ENCODE measurements at places on chromosomes 1 and 21. TPM values are rescaled to one million over a fixed set of nuclear protein-coding genes. Genes with fewer than 3 reads are reported as not detected.

SLC6A17 gene
- 0.34 TPM for polyA plus RNA-seq

PRXL2B gene
- polyA plus RNA-seq, result 13.5 TPM

DMRTA2 gene
- polyA plus RNA-seq, result not detected

DOP1B gene
- 6.0 TPM for polyA plus RNA-seq

LPAR3 gene
- polyA plus RNA-seq, result not detected

ADGRL4 gene
- 21.3 TPM for polyA plus RNA-seq

KIFAP3 gene
- polyA plus RNA-seq, result 23.1 TPM

MAP7D1 gene
- polyA plus RNA-seq, result 35.8 TPM

STUM gene
- not detected for polyA plus RNA-seq

CD101 gene
- not detected for polyA plus RNA-seq

ZYG11B gene
- 16.1 TPM for polyA plus RNA-seq

DNA sequence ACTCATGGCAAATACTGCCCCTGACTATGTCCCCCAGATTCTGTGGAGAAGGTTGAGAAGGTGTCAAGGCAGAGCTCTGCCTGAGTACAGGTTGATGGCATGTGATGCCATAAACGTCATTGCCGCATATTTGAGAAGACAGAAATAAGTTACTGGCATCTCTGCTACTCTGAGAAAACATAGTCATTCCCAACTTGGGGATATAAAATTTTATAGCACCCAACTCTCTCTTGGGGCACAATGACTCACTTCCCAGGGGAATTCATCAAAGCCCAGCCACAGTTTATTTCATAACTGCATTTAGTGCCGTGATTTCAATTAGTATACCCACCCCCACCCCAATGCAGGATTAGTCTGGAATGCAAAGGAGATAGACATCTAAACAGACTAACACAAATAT is 101.9 kb upstream of the TNR start:
- no peak for DNase-seq

DNA sequence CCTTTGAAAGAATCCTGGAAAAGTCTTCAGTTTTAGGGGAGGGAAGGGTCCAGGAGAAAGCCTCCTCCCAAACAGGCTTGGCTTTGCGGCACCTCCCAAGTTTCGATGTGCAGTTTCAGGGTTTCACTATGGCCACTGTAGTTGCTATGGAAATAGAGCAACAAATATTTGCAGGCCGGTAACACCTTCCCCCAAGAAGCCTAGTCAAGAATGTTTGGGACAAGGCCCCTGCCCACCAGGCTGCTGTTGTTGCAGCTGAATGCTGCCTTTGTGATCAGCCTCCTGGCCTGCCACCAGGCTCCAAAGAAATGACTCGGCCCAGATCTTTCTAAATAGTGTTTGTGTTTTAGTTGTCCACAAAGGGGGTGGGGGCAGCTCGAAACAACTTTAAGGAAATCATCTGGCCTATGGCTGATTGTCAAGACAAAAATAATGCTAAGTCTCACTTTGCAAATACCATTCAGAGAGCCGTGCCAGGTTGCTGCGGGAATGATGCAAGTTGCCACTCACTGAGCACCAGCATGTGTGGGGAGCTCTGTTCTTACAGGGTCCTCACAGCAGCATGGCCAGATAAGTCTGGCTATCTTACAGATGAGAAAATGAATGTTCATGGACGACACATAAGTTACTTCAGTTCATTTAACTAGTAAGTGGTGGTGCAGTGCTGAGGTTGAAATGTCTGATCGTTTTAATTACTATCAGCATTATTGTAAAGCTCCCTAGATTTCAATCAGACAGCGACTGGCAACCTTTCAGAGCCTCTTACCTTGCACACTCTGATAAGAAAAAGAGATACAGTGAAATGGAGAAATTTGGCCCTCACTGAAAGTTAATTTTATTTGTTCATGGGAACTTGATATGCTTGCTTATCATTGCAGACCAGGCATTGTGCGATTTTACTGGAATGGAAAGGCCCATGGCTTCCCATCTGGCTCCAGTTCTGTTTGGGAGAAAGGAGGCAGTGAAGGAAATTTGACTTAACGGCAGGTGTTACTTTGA is 91.2 kb upstream of the JUN start:
- DNase-seq, result peak; percentile 85

- no peak for DNase-seq
These were observed 51.2 kb downstream of the EPHB2 start for GRCh38 chr1:22761821-22762220.

DNA sequence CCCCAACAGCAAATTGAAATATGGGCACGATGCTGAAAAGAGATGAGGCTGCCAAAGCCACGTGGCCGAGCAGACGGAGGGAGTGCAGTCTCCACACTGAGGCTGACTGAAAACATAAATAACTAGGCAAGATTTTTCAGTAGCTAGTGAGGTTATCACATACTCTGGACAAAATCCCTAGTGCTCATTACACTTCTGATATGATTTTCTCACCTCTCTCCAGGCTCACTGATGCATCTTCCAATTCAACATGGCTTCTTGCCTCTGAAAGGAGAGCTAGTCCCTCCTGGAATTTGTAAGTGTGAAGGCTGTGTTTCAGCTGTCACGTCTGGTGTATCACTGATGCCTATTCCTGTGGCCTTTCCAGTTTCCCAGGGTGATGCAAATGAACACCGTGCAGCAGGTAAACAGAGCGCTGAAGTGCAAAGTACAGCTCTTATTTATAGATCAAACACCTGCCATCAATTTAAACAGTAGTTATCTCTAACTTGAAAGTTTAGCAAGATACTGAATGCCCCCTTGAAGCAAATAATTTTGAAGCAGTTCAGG is 656.1 kb downstream of the KIF26B start:
- no peak for DNase-seq

- peak; percentile 40 for DNase-seq
These were observed 13.8 kb upstream of the THEM5 start for GRCh38 chr1:151867321-151867720.

GRCh38 chr1:233294913-233295236 is 650 bp downstream of the PCNX2 start:
- peak; percentile 81 for DNase-seq

- no peak for DNase-seq
These were observed 1.2 kb upstream of the TAL1 start for GRCh38 chr1:47233186-47233585.

- DNase-seq, result no peak
These were observed 4.6 kb downstream of the IFFO2 start for GRCh38 chr1:18951818-18952391.

GRCh38 chr1:10628685-10629084 is 153.9 kb downstream of the PEX14 start:
- DNase-seq, result no peak

- DNase-seq, result peak; percentile 32
These were observed 8.6 kb upstream of the TACSTD2 start for GRCh38 chr1:58585581-58586151.

DNA sequence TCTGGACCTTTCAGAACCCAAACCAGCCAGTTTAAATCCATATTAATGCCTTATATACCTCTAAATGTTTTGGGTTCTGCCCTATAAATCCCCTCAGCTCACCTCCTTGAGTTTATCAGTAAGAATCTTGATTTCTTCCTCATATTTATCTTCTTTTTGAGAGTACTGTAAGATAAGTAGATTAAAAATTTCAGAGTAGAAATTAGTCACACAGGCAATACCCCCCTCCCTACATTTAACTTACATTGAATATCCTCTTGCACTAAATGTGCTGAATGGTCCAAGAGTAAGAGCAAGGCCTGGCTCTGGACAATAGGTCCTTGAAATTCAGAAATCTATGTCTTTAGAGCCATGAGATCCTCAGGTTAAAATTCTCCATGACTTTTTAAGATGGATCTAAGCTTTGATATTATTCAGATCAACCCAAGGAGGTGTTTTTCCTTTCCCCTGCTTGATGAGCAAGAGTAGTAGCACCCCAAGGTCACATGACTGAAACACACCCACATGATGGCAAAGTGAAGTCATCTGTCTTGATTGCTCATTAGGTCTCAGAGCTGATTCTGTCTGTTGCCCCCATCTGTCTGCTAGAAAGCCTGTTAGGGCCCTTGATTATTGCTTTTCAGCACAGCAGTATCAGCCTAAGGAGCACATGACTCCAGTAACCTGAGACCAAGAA is 15.8 kb upstream of the NUP210L start:
- DNase-seq, result peak; percentile 45

GRCh38 chr1:109805486-109806165 is 41.9 kb upstream of the EPS8L3 start:
- no peak for DNase-seq

GRCh38 chr1:243596431-243597062 is 253.5 kb downstream of the AKT3 start:
- peak; percentile 94 for DNase-seq

DNA sequence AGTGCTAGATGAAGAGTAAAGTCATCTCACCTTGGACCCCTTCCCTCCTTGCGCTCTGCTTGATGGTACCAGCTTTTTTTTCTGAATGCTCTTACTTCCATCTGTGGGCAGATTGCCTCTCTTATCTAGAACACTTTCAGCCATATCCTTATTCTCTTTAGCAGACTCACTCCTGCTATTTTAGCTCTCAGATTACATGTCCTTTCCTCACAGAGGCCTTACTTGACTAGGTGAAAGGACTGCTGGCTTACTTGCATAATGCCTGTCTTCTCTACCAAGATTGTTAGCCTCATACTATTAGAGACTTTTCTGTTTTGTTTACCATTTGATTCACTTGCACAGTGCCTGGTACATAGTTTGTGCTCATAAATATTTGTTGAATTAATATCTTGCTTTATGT is 9.3 kb downstream of the IFI44 start:
- no peak for DNase-seq

- DNase-seq, result no peak
These were observed 117.0 kb upstream of the ERRFI1 start for GRCh38 chr1:8142955-8143629.

GRCh38 chr1:226444901-226445300 is 37.0 kb upstream of the PARP1 start:
- no peak for DNase-seq

GRCh38 chr1:168947041-168947440 is 159.4 kb upstream of the ATP1B1 start:
- no peak for DNase-seq

DNA sequence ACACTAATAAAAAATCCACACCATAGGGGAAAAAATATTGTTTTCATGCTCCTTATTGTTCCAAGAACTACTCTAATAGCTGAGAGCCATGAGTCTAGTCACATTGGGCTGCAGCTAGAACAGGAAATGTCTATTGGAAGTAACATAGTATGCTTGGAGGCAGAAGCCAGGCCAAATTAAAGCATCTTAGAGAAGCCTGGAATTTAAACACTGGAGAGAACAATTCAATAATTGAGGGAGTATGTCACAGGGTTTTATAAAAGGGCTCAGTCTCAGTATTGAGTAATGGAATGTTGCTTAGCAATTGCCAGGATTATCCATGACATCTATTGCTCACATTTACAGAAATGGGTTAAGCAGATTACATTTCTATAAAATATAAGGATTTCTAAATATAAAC is 471.3 kb downstream of the LMO4 start:
- DNase-seq, result peak; percentile 37

GRCh38 chr1:224380003-224380402 is 23.3 kb downstream of the CNIH4 start:
- no peak for DNase-seq

DNA sequence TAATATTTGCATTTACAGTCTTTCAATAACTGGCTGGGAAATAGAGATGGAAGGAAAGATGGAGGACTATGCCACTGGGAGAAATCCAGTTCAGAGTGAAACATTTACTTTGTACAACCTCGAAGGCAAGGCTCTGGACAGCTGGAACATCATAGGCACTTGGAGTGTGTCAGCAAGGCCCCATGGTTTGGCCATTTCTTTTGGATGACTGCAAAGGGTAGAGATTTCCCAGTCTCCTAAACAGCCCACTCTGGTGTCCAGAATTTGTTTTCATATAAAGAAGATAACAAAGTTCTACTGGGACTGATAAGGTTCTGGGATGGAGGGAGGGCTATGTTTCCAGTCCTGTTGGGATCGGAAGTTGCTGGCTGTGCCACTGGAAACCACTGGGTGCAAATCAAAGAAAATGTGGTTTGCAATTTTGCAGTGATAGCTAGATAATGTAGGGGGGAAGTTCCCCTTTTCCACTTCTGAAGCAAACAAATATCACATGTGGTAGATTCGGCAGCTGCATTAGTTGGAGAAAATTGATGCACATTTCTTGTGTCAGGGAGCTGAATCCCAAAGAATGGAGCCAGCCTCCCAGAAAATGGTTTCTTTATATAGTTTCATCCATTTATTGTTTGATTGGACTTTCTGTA is 16.2 kb downstream of the KCND3 start:
- DNase-seq, result no peak

- peak; percentile 67 for DNase-seq
These were observed 80.0 kb downstream of the NDUFS5 start for GRCh38 chr1:39105841-39106765.

DNA sequence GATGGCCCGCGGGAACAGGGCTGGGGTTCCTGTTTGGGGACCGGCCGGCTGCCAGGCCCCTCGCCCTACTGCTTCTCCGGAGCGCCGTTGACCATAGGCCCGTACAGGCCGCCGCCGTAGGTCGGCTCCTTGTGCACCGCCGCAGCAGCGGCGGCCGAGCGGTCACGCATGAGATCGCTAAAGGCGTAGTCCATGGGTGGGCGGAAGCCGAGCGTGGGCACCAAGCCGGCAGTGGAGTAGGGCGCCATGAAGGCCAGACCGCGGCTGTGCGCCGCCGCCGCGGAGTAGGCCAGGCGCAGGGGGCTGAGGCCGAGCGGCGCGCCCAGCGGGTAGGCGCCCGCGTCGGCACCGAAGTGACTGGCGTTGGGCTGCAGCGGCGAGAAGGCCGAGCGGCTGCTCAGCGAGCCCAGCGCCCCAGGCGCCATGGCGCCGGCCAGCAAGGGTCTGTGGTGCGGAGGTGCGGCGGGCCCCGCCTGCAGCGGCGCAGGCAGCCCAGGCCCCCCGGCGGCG is 4.6 kb downstream of the DMRTA2 start:
- DNase-seq, result peak; percentile 40

- DNase-seq, result no peak
These were observed 184.6 kb upstream of the DUSP10 start for GRCh38 chr1:221926441-221926840.

DNA sequence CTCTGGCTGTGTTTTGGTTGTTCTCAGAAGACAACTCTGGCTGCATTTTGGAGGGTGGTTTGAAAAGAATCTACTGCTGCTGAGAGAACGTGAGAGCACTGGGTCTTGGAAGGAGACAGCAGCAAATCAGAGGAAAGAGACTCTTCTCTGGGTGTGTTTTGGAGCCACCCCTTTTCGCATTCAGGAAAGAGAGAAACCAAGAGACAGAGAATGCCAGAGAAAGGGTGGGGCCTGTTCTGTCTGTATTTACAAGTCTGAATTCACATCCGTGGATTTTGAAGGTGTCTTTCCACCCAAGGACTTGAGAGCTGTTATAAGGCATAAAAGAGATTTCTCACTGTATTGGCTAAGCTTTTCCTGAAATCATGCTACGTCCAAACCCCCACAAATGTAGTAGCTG is 187.2 kb downstream of the C1orf94 start:
- DNase-seq, result no peak

Data from GM23248 (cell line).